Suprapubic skin (tissue), 4 donors: ENCODE measurements at places on chromosomes 12 and 14. TPM values are rescaled to one million over a fixed set of nuclear protein-coding genes. Genes with fewer than 3 reads are reported as not detected.

IFNG gene
- total RNA-seq = not detected

IAPP gene
- not detected for total RNA-seq

DNA sequence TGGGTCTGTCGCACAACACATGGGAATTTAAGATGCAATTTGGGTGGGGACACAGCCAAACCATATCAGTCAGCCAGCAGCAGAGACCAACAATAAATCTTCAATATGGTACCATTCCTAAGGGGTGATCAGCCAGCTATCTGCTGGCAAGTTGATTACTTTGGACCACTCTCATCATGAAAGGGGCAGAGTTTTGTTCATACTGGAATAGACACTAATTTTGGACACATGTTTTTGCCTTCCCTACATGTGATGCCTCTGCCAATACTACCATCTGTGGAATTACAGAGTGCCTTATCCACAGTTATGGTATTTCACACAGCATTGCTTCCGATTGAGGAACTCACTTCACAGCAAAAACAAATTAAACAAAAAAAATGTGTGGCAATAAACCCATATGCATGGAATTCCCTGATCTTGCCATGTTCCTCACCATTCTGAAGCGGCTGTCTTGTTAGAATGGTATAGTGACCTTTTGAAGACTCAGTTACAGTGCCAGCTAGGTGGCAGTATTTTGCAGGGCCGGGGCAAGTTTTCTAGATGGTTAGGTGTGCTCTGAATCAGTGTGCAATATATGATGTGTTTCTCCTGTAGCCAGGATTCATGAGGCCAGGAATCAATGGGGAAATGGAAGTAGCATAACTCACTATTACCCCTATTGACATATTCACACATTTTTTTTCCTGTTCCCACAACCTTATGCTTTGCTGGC is 179.0 kb upstream of the IGF1 start:
- DNase-seq = no peak

DNA sequence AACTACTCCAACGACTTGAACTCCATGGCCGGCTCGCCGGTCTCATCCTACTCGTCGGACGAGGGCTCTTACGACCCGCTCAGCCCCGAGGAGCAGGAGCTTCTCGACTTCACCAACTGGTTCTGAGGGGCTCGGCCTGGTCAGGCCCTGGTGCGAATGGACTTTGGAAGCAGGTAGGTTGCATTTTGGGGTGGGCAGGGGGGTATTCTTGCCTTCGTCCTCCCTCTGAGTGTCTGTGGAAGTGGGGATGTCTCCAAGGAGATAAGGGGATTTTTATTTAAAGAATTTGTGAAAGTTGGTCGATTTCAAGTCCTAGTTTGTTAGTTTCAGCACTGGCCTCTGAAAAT is 1.3 kb downstream of the ASCL1 start:
- no peak for DNase-seq

GRCh38 chr12:80802652-80803400 is 86.1 kb downstream of the MYF5 start:
- no peak for DNase-seq

DNA sequence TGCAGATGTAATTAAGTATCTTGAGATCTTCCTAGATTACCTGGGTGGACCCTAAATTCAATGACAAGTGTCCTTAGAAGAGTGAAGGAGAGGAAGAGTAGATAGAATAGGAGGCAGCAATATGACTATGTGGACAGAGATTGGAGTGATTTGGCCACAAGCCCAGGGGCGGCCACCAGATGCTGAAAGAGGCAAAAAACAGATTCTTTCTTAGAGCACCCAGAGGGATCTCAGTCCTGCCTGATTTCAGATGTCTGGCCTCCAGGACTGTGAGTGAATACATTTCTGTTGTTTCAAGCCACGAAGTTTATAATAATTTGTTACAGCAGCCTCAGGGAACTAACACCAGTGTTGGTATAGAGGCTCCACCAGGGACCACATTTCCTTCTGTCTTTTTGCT is 67.3 kb downstream of the DACT1 start:
- no peak for DNase-seq
